ENCODE measurements at places on chromosomes 13 and 19.

GRCh38 chr13:62093984-62094780 lies 678.5 kb upstream of the PCDH20 start:
- DNase-seq: no peak

DNA sequence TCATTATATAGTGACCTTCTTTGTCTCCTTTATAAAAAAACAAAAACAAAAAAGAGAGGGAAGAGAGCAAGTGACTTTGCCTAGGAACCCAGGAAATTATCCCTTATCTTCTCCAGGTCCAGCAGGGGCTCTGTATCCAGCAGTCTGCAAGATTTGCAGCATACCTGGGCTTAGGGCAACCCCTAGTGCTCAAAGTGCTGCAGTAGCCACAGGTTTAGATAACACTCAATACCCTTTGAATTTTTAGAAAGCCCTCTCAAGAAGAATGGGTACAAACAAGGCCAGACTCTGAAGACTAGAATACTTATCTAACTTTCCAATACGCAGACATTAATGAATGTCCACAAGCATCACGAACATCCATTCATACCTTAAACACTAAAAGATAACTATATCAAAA lies 43.2 kb downstream of the CCNA1 start:
- no peak for DNase-seq

DNA sequence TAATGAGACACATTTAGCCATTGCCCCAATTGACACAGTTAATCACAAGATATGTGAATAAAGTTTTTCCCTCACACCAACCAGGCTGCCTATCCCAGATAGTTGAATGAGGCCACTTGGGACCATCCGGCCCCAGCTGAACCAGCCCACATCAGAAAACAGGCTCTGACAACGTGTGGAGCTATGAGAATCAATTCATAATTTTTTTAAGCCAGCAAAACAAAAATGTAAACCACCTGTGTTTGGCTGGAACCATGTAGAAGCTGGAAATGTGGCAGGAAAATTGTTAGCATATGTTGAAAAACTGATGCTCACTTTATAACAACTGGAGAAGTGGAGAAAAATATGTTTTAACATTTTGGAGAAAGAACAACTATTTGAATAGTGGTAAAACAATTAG lies 1161.3 kb downstream of the SLITRK1 start:
- no peak for DNase-seq

DNA sequence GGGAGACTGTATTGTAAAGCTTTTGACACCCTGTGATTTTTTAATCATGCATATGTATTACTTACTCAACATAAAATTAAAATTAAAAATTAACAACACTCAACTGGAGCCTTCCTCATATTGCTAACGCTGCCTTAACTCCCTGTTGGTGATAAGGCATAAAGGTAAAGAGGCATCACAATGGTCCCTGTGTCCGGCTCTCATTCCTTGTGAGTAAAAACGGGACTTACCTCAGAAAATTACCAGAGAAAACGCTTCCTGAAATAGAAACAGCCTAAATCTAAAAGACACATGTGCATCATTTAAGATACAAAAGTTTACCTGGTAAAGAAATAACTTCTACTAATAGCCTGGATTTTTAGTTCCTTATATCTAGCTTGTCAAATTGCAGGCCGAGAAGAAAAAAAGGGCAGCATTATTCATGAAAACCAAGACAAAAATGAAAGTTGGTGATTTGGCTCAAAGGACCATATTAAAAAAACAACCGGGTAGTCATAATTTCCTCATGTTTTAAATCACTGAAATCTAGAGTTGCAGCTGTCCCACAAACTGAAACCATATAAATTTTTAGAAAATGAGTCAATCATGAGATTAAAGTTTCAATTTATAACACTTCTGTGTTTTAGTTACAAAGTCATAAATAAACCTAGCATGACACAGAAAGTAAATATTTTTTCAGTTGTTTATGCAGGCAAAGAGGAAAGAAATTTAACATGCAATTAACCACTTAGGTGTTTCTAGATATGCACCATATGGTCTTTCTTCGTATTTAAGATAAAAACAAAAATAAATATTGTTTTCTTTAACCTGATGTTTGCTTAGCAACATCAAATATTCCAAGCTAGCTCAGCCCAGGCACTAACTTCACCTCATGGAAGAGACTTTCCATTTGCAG lies 94.7 kb downstream of the MIPEP start:
- no peak for DNase-seq

DNA sequence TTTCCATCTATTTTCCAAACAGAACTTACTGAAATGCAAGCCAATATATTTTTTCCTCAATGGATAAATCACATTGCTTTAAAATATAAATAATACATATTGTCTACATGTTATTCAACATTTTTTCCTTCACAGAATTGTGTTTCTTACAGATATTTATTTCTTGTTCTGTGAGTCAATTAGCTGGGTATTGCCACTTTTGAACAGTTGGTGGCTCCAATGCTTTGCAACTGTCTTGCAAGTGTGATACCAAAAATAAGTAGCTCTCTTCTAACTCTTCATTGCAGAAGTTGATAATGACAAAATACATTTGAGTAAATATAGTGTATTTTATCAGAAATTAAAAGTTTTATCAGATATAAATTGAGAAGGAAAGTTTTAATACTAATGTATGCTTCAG lies 17.1 kb upstream of the GPC5 start:
- no peak for DNase-seq

- DNase-seq: no peak
Measured at GRCh38 chr19:33527125-33527524, 5.5 kb upstream of the PEPD start.

DNA sequence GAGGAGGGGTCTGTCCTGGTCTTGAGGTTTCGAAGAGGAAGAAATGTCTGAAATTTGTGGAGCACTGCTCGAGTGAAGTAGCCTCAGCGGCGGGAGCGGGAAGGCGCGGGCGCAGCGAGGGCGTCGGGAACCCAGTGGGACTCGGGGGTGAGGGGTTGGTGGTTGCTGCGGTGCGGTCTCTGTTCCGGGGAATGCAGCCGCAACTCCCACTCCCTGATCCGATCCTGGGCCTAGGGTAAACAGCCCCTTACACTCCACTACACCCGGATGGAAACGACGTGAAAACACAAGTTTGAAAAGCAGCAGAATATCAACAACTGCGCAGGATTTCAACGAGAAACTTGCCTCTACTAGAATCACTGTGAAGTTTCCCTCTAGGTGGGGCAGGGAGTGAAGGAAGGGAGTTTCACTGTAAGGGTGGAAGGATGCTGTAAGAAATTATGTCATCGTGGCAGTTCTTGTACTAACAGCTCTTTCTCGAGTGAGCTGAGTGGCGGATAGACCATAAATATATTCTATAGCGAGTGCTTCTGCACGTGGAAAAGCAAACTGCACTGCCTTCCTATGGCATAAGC lies 2.0 kb upstream of the KLF12 start:
- DNase-seq: no peak

GRCh38 chr19:3374369-3375112 lies 8.2 kb downstream of the NFIC start:
- no peak for DNase-seq

DNA sequence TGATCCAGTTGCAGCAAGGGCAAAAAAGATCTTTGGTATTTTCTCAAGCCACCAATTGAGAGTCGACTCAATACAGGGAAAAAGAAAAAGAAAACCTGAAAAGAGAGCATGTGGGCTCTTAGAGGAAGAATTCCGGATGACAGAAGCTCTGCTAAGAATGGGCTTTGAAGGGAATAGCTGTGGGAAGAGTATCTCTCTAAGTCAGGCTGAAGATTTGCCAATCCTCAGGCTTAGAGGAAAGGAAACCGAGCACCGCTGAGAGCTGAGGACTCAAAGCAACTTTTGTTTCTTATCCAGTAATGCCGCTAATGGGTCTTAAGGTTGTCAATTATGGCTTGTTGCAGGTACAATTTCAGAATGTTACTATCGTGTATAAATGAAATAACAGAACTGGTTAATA lies 166.4 kb downstream of the EFNB2 start:
- DNase-seq: no peak

GRCh38 chr13:112688560-112689302 lies 1.1 kb upstream of the ATP11A start:
- no peak for DNase-seq

DNA sequence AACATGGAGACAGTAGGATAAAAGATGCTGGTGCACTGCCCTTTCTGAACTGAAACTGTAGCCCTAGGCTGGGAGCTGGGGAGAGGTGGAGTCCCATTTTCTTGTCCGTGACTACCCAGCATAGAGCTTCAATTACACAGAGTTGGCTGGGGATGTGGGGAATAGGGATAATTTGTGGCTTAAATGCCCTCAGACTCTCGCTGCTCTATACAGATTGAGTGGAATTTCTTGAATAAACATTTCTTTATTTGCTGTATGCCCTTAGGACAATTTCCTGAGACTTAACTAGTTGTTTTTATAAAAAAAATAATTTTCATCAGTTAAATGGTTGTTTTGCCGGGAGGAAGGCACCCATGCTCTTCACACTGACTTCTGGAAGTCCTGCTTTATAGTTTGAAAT lies 7.2 kb downstream of the IGFL2 start:
- no peak for DNase-seq

DNA sequence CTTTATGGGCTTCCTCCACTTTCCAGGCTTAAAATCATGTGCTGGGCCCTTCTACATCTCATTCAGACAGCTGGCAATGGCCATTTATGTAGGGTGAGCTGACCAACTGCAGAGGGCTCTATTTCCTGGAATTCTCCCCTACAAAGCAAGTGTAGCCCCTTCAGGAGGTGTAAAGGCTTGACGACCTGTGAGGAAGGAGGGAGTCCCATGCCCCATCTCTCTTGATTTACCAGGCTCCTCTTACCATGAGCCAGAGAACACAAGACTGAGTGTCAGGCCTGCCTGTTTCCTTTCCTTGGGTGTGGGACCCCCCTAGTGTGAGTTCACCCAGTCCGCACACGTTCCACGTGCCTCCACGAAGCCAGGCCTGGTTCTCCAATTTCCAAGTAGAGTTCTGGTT lies 16.6 kb downstream of the ZNF536 start:
- no peak for DNase-seq

GRCh38 chr19:30541575-30541974 lies 169.4 kb downstream of the ZNF536 start:
- no peak for DNase-seq

GRCh38 chr13:63605403-63605802 lies 2189.8 kb upstream of the PCDH20 start:
- no peak for DNase-seq

GRCh38 chr19:17739121-17739875 lies 12.0 kb upstream of the FCHO1 start:
- no peak for DNase-seq

GRCh38 chr19:44757735-44758505 lies 9.4 kb downstream of the BCL3 start:
- DNase-seq: no peak

DNA sequence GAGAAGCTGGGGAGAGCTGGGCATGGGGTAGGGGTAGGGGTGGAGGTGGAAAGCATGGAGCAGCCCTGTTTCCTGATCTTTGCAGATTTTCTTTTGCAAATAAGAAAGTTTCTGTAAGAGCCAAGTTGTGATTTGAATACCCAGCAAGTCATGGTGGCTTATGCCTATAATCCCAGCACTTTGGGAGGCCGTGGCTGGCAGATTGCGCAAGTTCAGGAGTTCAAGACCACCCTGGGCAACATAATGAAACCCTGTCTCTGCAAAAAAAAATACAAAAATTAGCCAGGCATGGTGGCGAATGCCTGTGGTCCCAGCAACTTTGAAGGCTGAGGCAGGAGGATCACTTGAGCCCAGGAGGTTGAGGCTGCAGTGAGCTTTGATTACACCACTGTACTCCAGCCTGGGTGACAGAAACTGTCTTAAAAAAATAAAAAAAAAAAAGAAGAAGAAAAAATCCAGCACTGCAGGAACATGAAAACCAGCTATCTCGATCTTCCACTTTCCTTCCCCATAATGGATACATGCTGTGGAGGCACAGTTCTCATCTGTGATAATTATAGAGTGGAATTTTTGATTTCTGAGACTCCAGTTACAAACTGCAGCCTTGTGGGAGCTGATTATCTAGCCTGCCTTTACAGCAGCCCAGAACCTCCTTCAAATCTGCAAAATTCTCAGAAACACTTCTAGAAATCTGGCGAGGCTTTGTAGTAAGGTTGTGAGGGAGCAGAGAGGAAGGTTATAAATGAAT lies 12.1 kb upstream of the TEX26 start:
- DNase-seq: no peak

DNA sequence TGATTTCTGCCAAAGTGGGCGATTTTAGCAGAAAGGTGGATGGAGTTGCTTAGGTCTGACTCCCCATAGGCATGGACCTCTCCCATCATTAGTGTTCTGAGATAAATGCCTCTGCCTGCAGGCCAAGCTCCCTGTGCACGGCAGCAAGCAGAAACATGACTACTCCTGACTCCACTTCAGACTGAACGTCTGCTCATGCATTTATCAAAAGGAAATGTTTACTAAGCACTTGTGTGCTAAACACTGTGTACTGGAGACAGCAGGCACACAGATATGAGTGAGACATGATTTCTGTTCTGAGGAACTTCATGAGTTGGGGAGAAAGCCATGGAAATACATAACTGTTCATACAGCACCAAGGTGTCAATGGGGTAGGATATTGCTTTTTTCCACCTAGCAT lies 149.6 kb downstream of the MIPEP start:
- no peak for DNase-seq

GRCh38 chr13:32650705-32651311 lies 64.6 kb downstream of the PDS5B start:
- no peak for DNase-seq

DNA sequence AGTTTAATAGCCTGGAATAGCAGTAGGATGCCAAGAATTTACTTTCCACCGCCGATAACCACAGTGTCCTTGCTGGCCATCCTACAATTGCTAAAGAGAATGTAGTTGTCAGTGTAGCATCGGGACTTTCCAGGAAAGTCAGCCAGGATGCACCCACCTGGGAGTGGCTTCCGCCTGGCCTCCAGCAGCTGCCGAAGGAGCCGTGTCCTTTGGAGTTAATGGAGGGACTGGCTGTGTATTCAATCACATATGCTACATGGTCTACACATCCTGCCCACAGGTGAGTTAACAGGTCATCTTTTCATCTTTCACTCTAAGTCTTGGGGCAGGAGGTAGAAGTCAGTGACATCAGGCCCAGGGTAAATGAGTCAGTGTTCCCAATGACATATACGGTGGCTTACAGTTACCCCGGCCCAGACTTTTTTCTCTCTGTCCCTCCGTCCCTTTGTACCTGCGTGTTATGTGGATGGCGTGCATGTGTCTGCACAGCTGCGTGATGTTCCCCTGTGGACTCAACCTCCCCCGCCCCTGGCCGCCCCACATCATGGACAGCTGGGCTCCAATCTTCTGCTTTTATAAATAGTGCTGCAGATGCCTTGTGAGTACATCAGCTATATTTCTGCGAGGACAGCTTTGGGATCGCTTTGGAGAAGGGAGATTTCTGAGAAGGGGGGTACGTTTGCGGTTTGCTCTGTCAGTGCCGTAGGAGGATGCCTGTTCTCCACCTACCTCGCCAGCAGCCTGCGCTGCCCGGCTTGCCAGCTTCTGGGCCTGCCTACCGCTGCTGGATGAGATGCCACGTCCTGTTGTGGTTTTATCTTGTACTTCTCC lies 63.1 kb downstream of the ATP11A start:
- DNase-seq: no peak

Measured in GM12892 (cell line).